ENCODE measurements at places on chromosomes 1 and 21. TPM values are rescaled to one million over a fixed set of nuclear protein-coding genes. Genes with fewer than 3 reads are reported as not detected.

Gene BARHL2
- total RNA-seq, result not detected

Gene OR2M3
- total RNA-seq, result not detected

Gene SGIP1
- 6.6 TPM for total RNA-seq

Gene TSSK3
- 3.9 TPM for total RNA-seq

Gene PADI4
- not detected for total RNA-seq

Gene FAM163A
- not detected for total RNA-seq

- DNase-seq, result no peak
- H3K27me3 ChIP-seq, result no peaks in the 10 kb centered on the region
- no peaks in the 10 kb centered on the region for H3K4me1 ChIP-seq
- no peaks in the 10 kb centered on the region for H3K36me3 ChIP-seq
- no peak overlapping the region for H3K27ac ChIP-seq
- H3K4me3 ChIP-seq, result no peak overlapping the region
These were observed 40.5 kb upstream of the SCYL3 start for GRCh38 chr1:169933984-169934725.

DNA sequence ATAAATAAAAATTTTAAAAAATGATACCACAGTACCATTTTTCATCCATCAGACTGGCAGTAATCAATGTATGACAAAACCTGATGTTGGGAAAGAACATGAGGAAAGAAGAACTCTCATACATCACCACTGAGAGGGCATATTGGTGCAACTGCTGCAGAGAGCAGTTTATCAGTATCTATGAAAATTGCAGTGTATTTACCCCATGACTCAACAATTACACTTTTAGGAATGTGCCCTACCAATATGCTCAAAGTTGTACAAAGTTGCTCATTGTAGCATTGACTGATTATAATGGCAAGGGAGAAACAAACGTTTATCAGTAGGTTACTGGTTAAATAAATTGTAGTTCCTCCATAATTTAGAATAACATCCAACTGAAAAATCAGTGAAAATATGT, 36.7 kb downstream of the CATSPERE start:
- H3K36me3 ChIP-seq, result no peaks in the 10 kb centered on the region
- no peak overlapping the region for H3K27ac ChIP-seq
- no peak for DNase-seq
- H3K27me3 ChIP-seq, result no peaks in the 10 kb centered on the region
- no peak overlapping the region for H3K4me3 ChIP-seq

GRCh38 chr1:41608211-41608610, 123.7 kb upstream of the EDN2 start:
- no peaks in the 10 kb centered on the region for H3K27me3 ChIP-seq
- no peak for DNase-seq
- no peaks in the 10 kb centered on the region for H3K4me1 ChIP-seq
- no peaks in the 10 kb centered on the region for H3K36me3 ChIP-seq

- H3K27ac ChIP-seq, result peak overlapping the region; percentile 28
- H3K4me1 ChIP-seq, result peaks cover 3% of the 10 kb centered on the region
- H3K27me3 ChIP-seq, result no peaks in the 10 kb centered on the region
- H3K4me3 ChIP-seq, result no peak overlapping the region
These were observed 13.1 kb downstream of the S100A10 start for GRCh38 chr1:151980287-151981177.

GRCh38 chr1:237279629-237280028, 237.6 kb downstream of the RYR2 start:
- no peaks in the 10 kb centered on the region for H3K27me3 ChIP-seq
- H3K4me3 ChIP-seq, result no peak overlapping the region
- no peak overlapping the region for H3K27ac ChIP-seq
- no peaks in the 10 kb centered on the region for H3K4me1 ChIP-seq

DNA sequence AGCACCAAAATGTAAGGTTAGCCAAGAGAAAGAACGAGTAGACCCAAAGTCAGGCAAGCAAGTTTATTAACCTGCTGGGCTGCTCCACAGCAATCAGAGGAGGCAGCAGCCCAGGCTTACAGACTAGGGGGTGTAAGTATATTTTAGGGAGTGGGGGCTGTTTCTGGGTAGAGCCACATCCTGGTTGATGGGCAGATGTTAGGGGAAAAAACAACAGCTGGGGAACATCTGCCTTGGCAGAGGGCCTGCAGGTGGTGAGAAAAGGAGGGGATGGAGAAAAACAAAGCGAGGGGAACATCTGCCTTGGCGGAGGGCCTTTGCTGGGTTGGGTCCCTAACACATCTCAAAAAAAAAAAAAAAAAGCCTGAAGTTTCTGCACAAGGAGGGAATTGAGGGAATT, 9.7 kb upstream of the ZBTB48 start:
- H3K4me3 ChIP-seq, result no peak overlapping the region
- DNase-seq, result no peak
- no peak overlapping the region for H3K27ac ChIP-seq
- H3K4me1 ChIP-seq, result no peaks in the 10 kb centered on the region
- no peaks in the 10 kb centered on the region for H3K27me3 ChIP-seq

DNA sequence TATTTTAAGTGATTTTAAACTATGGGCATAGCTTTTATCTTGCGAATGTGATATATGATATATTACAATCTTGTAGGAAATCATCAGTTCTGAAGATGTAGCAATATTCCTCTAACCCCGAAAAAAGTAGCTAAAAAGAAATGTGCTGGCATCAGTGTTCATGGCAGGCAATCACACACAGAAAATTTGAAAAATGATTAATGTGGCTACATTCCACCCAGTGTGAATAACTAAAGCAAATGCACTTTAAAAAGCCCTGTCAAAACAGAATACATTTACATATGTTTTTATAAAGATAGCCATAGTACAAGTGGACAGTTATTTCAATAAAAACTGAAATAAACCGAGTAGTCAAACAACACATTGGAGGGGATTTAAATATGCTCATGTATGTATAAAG, 260.2 kb downstream of the HHAT start:
- no peak overlapping the region for H3K4me3 ChIP-seq
- no peak overlapping the region for H3K27ac ChIP-seq
- H3K36me3 ChIP-seq, result no peaks in the 10 kb centered on the region
- DNase-seq, result no peak
- no peaks in the 10 kb centered on the region for H3K27me3 ChIP-seq
- no peaks in the 10 kb centered on the region for H3K4me1 ChIP-seq

DNA sequence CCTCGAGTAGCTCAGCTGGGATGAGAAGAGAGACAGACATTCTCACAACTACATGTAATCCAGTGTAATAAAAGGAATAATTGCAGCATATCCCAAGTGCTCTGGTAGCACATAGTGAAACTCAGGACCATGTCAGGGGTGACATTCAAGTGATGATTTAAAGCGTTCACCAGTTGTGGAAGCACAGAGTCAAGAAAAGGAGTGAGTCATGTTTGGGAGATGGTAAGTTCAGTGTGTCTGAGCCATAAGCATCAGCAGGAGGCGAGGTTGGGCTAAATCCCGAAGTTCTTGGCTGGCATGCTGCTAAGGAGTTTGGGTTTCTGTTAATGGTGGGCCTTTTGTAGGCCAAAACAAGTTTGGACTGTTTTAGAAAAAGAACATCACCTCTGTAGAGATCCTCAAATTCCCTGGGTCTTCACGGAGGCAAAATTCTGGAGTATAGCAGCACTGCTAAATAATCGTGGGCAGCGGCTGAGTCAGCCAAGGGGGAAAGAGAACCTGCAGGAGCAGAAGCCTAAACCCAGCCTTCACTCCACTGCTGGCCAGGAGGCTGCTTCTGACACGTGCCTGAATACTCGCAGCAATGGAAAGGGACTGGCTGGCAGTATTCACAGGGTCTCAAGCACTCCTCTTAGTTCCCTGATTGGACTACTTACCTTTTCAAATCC, 7.2 kb upstream of the NHLH1 start:
- peaks cover 27% of the 10 kb centered on the region for H3K36me3 ChIP-seq
- no peak for DNase-seq
- H3K4me3 ChIP-seq, result no peak overlapping the region

GRCh38 chr1:25727088-25727487, 72.9 kb upstream of the SELENON start:
- no peak overlapping the region for H3K4me3 ChIP-seq
- H3K36me3 ChIP-seq, result no peaks in the 10 kb centered on the region
- DNase-seq, result no peak
- H3K27me3 ChIP-seq, result no peaks in the 10 kb centered on the region
- H3K4me1 ChIP-seq, result no peaks in the 10 kb centered on the region

DNA sequence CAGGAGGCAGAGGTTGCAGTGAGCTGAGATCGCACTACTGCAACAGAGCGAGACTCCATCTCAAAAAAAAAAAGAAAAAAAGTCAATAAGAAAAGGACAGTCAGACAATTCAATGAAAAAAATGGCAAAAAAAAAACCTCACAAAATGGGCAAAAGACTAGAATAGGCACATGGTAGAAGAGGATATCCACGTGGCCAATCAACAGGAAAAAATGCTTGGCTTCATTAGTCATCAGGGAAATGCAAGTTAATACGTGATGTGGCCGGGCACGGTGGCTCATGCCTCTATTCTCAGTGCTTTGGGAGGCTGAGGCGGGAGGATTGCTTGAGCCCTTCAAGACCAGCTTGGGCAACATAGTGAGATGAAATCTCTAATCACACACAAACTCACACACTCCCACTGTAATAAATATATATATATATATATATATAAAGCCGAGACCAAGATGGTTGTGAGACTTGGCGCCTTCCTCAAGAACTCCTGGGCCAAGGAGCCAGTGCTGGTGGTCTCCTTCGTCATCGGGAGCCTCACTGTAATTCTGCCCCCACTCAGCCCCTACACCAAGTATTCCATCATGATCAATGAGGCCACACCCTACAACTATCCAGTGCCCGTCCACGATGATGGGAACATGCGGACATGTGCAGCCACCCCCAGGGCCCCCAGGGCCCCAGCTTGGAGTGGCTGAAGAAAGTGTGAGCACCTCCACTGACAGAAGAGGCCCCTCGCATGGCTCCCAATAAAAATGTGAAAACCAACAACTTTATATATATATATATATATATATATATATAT, 22.9 kb upstream of the LEFTY2 start:
- H3K4me1 ChIP-seq, result no peaks in the 10 kb centered on the region
- H3K27me3 ChIP-seq, result no peaks in the 10 kb centered on the region
- no peak overlapping the region for H3K4me3 ChIP-seq
- no peak overlapping the region for H3K27ac ChIP-seq
- DNase-seq, result no peak
- H3K36me3 ChIP-seq, result no peaks in the 10 kb centered on the region

GRCh38 chr1:208347191-208347590, 103.0 kb upstream of the PLXNA2 start:
- H3K36me3 ChIP-seq, result no peaks in the 10 kb centered on the region
- H3K4me1 ChIP-seq, result no peaks in the 10 kb centered on the region
- H3K27me3 ChIP-seq, result no peaks in the 10 kb centered on the region
- DNase-seq, result no peak

DNA sequence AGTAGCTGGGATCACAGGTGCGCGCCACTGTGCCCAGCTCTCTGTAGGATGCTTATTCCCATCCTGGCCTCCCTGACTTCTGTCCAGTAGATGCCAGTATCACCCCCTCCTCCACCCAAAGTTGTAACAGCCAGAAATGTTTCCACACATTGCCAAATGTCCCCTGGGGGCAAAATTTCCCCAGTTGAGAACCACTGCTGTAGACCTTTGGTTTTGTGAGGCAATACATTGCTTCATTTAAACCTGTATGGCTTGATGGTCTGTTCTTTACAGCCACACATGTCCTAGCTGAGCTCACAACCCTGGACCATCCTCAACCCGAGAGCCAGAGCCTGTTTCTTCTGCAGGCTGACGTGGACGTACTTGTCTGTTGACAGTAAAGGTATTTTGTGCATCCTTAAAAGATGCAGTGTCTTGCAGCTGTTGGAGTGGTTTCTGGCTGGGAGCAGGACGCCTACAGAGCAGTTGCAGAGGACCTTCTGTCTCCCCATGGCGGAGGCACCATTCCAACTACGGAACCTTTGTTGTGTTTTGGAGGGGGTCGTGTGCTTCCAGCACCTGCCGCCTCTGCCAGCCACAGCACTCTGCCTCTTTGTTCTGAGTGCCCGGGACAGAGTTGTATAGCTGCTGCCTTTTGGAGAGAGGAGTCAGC, 26.6 kb downstream of the DOP1B start:
- H3K27me3 ChIP-seq, result no peaks in the 10 kb centered on the region
- no peaks in the 10 kb centered on the region for H3K4me1 ChIP-seq
- no peaks in the 10 kb centered on the region for H3K36me3 ChIP-seq
- H3K4me3 ChIP-seq, result no peak overlapping the region

GRCh38 chr1:198558402-198558801, 17.9 kb upstream of the ATP6V1G3 start:
- no peaks in the 10 kb centered on the region for H3K36me3 ChIP-seq
- no peaks in the 10 kb centered on the region for H3K27me3 ChIP-seq
- H3K27ac ChIP-seq, result no peak overlapping the region
- no peak for DNase-seq
- H3K4me3 ChIP-seq, result no peak overlapping the region

GRCh38 chr1:20370698-20371097, 80.0 kb downstream of the VWA5B1 start:
- DNase-seq, result no peak
- H3K36me3 ChIP-seq, result no peaks in the 10 kb centered on the region
- no peaks in the 10 kb centered on the region for H3K4me1 ChIP-seq
- no peak overlapping the region for H3K27ac ChIP-seq

DNA sequence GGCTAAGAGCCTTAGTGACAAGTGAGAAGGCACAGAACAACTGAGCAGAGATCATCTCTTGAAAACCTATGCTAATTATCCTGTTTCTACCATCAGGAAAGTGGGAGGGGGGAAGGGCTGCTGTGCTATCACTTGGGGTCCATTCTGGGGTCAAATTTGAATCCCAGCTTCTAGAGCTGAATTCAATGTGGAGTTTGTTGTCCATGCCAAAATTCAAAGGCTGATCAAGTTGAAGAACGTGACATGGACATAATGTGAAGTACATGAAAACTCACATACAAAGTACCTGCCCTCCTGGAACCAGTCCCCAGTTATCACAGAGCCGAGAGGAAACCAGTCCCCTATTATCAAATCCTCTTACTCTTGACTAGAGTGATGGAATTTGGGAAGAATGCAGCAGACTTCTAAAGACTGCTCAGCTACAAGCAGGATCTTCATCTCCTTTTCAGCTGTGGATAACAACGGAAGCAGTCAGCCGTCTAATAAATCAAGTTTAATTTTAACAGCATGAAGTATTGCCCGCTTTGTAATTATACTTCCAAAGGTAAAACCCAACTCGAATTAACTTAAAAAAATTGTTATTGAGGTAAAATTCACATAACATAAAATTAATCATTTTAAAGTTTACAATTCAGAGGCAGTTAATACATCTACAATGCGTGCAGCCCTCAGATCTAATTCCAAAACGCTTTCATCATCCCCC, 78.3 kb downstream of the SLC45A1 start:
- peaks cover 3% of the 10 kb centered on the region for H3K4me1 ChIP-seq
- no peak for DNase-seq
- peak overlapping the region; percentile 45 for H3K27ac ChIP-seq
- H3K4me3 ChIP-seq, result no peak overlapping the region
- no peaks in the 10 kb centered on the region for H3K27me3 ChIP-seq

DNA sequence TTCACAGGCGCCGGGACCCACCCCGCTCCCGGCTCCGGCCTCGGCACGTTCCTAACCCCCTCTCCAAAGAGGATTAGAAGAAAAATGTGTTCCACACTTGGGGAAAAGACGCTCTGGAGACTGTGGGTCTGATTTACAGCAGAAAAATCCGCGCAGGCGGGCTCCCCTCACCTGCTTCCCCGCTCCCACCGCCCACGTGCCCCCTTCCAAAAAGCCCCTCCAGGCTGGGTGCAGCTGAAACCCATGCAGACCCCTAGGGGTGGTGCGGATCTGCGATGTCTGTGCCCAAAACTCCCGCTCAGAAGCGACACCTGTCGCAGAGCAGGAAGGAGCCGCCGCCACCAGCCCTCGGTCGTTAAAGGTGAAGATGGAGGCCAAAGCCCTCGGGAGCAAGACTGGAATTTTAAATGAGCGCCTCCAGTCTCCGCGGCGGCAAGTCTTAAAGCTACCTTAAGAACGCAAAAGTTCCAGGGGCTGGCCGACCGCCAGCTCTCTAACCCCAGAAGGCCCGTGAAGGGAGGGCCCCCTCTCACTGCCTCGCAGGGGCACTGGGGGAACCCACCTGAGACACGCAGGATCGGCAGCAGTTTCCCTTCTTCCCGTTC, 688 bp upstream of the CHD5 start:
- peak overlapping the region; percentile 66 for H3K4me3 ChIP-seq
- H3K4me1 ChIP-seq, result peaks cover 8% of the 10 kb centered on the region
- H3K27ac ChIP-seq, result no peak overlapping the region
- peaks cover 12% of the 10 kb centered on the region for H3K27me3 ChIP-seq
